ENCODE measurements at places on chromosomes 7 and 10.

- no peak for DNase-seq
Measured at GRCh38 chr10:14382022-14382421, 51.3 kb upstream of the FRMD4A start.

GRCh38 chr7:91033574-91033973 lies 230.7 kb upstream of the FZD1 start:
- no peak for DNase-seq

DNA sequence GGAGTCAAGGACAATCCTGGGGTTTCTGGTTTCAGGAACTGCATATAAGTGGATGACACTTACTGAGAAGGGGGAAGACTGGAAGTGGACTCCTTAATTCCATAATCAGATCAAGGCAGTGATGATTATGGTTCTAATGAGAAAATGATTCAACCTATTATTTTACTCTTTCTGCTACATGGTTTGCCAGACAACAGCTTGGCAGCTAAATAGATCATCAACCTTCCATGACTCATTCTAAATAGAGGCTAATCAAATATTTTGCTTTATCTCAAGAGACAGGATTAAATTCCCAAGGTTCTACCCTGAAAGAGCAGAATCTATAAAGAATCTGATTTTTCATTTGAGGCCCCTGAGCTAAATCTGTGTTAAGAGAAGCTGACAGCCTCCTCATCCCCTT lies 46.3 kb downstream of the CNNM1 start:
- no peak for DNase-seq

- DNase-seq, result no peak
Measured at GRCh38 chr7:4650433-4651047, 31.6 kb upstream of the FOXK1 start.

GRCh38 chr7:46256870-46257661 lies 336.0 kb upstream of the IGFBP3 start:
- DNase-seq, result no peak

DNA sequence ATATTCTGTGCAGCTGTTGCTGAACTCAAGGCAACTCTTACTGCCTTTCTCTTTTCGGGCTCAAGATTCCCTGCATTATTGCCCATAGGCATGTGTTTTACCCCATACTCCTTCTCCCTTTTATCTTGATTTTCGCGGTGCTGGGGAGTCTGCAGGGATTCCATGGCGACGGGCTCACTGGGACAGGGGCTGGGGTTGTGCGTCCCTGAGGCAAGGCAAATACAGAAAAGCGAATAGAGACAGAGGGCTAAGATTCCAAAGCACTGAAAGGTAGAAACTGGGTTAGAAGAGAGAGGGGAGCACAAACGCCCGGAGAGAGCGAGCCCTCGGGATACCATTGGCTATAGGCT lies 519 bp upstream of the RPP38 start:
- no peak for DNase-seq

- no peak for DNase-seq
Measured at GRCh38 chr7:13159003-13159402, 471.6 kb downstream of the ARL4A start.

GRCh38 chr10:45558425-45558824 lies 114.1 kb downstream of the ZFAND4 start:
- no peak for DNase-seq

GRCh38 chr10:120960725-120961124 lies 109.6 kb downstream of the WDR11 start:
- no peak for DNase-seq

- no peak for DNase-seq
Measured at GRCh38 chr10:100782461-100783244, 37.3 kb downstream of the PAX2 start.

- DNase-seq, result no peak
Measured at GRCh38 chr10:123636598-123637325, 29.4 kb upstream of the GPR26 start.

Measured in GM18507 (cell line).